ENCODE measurements at places on chromosomes 3 and 15.

DNA sequence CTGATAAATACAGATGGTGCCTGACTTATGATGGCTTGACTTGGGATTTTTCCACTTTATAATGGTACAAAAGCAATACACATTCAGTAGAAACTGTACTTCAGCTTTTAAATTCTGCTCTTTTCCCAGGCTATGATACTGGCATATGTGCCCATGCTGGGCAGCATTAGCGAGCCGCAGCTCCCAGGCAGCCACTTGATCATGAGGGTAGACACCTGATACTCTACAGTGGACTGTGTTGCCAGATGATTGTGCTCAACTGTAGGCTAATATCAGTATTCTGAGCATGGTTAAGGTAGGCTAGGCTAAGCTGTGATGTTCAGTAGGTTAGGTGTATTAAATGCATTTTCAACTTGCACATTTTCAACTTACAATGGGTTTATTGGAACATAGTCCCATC lies 17.7 kb upstream of the FEM1B start:
- no peak for DNase-seq

GRCh38 chr3:11576453-11576852 lies 67.3 kb downstream of the VGLL4 start:
- no peak for DNase-seq

GRCh38 chr15:77650265-77650664 lies 17.6 kb upstream of the LINGO1 start:
- DNase-seq = peak; percentile 46

DNA sequence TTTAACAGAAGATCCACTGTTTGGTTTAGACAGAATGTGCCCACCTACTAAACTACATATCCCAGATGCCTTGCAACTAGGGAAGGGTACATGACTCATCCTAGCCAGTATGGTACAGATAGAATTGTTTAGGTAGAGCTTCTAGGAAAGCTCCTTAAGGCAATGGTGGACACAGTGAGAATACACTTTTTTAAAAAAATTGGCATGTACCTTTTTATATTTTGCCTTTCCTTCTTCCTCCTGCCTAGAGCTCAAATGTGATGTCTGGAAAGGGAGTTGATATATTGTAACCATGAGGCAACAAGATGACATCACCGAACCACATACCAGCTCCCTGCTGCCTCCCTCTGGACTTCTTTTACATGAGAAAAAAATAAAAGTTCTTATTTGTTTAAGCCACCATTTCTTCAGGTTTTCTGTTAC lies 14.4 kb upstream of the C3orf80 start:
- peak; percentile 38 for DNase-seq

DNA sequence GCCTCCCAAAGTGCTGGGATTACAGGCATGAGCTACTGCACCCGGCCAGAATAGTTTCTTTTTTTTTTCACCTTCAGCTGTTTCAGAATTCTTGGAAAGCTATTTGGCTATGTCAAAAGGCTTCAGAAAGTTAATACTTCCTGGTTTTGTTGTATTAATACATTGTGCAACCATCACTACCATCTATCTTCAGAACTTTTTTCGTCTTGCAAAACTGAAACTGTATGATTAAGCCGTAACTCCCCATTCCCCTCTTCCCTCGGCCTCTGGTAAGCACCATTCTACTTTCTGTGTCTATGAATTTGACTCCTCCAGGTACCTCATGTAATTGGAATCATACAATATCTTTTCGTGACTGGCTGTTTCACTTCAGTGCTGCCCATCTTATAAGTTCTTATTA lies 5.2 kb upstream of the NOX5 start:
- no peak for DNase-seq

- DNase-seq = no peak
These were observed 78.4 kb downstream of the SPSB4 start for GRCh38 chr3:141129541-141130011.

DNA sequence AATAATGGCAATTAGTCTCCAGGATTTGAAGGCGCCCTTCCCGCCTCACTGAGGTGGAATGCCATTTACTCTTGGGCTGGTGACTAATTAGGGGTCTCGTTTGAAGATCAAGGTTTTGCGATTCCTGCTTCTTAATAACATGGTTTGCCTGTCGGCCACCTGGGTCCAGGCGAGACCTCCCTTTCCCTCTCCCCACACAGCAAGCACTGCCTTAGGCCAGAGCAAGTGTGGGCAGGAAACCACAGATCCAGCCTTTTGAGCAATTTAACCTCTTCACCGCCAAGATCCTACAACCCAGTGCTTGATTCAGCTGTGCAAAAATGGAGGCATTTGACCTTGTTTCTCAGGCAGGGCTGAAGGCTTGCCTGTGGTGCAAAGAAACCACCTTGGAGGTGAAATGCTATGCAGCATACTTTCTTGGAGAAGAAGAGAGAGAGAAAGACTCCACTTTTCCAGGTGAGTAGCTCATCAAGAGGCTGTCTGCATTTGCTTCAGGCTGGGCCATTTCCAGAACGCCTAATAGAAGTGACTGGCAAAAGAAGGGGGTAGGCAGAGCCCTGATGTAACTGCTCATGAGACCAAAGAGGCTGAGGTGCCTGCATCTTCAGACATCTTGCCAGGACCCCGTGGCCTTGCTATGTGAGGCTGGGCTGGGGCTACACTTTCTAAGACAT lies 34.1 kb upstream of the WNT5A start:
- no peak for DNase-seq

DNA sequence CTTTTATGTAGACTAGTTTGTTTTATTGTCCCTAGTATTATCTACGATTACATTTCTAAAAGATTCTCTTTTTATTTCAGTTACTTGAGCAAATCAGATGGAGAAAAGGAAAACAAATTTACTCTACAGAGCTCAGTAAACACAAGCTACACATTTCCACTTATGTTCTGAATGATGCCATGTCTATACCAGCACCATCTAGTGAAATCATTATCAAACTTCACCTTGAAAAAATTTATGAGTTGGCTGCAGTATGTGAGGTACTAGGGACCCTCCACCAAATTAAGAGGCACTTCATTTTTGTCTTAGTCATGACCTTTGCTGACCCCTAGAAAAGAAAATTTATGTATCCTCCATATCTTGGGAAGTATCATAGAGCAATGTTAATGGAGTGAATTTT lies 827.4 kb downstream of the SI start:
- peak; percentile 2 for DNase-seq

DNA sequence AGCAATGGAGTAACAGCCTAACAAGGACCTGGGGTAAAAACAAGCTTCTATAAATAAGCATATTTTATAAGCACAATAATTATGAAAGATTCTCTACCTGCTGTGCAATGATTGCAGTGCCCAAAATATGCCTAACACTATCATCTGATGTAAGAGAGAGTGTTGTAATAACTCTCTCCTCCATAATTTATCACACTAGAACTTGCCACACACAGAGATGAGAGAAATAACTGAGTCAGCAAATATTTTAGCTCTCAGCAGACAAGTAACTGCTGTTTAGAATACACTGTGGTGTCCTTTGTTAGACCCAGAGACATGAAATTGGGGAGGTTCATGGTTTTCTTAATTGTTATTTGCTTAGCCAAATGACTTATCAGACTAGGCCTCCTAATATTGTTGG lies 105.3 kb upstream of the ACP3 start:
- no peak for DNase-seq

- DNase-seq = no peak
These were observed 27.9 kb upstream of the KLF13 start for GRCh38 chr15:31298707-31299172.

DNA sequence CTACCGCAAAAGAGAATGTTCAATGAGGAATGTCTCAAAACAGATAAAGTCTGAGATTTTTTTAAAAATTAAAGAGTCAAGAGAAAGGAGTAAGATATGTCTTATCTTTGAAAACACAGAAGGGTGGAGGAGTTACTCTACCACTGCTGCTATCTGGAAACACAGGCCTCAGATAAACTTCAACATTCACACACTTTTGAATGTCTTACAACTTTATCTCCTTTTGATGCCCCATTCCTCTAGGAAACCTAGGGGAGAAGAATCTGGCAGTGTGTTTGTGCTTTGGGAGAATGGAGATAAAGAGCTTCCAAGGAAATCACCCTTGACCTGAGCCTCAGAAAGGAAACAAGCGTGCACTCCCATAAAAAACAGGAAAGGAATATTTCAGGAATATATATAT lies 468.2 kb downstream of the PLOD2 start:
- DNase-seq = no peak

DNA sequence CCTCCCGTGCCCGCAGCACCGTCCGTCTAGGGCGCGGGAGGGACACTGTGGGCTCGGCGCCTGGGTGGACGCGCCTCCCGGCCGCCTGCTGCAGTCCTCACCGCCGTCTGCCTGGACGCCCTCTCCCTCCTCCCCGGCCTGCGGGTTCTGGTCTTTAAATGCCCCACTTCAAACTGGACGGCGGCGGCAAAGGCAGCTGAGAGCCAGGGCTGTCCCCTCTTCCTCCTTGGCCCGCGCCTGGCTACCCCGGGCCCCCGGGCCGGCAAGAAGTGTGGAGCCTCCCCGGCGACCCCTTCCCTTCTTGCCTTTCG lies 426 bp downstream of the CBLB start:
- peak; percentile 39 for DNase-seq
